ENCODE measurements at places on chromosomes 3 and 15.

GRCh38 chr15:54577476-54578250 lies 599.4 kb downstream of the UNC13C start:
- DNase-seq: no peak

DNA sequence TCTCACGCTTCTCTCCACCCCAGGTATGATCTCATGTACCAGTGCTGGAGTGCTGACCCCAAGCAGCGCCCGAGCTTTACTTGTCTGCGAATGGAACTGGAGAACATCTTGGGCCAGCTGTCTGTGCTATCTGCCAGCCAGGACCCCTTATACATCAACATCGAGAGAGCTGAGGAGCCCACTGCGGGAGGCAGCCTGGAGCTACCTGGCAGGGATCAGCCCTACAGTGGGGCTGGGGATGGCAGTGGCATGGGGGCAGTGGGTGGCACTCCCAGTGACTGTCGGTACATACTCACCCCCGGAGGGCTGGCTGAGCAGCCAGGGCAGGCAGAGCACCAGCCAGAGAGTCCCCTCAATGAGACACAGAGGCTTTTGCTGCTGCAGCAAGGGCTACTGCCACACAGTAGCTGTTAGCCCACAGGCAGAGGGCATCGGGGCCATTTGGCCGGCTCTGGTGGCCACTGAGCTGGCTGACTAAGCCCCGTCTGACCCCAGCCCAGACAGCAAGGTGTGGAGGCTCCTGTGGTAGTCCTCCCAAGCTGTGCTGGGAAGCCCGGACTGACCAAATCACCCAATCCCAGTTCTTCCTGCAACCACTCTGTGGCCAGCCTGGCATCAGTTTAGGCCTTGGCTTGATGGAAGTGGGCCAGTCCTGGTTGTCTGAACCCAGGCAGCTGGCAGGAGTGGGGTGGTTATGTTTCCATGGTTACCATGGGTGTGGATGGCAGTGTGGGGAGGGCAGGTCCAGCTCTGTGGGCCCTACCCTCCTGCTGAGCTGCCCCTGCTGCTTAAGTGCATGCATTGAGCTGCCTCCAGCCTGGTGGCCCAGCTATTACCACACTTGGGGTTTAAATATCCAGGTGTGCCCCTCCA lies 19.1 kb downstream of the TYRO3 start:
- no peak for DNase-seq

GRCh38 chr3:32432045-32432710 lies 40.5 kb downstream of the CMTM7 start:
- no peak for DNase-seq

GRCh38 chr15:69377216-69377970 lies 36.8 kb upstream of the KIF23 start:
- DNase-seq: no peak

DNA sequence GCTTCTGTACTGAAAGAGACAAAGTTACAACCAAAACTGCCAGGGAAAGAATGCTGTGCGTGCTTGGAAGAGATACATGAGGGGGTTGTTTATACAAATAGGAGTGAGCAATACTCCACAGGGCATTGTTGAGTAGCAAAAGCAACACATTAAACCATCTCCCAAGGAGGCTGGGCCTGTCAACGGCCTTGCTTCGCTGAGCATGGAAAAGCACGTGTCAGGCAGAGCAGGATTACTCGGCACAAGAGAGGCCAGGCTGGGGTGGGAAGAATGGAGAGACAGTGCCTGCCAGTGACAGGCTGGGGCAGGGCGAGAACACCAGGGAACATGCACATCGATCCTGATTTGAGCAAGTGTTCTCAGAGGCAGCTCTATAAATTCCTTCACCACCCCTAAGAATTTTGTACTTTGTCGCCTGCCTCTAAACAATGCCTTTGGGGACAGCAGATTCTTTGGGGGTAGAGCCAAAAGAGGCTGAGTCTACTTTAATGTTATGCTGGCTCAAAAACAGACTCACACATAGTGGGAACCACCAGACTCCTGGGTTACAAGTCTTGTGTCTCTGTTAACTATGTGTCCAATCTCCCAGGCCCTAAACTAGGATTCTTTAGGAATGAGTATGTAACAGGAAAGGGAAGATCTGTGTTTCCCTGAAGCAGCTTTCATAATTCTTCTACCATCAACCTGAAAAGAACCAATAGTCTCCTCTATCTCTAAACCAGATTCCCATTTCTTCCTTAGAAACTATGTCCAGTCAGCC lies 67.2 kb downstream of the LIPC start:
- no peak for DNase-seq

- DNase-seq: no peak
These were observed 591.2 kb downstream of the ZBBX start for GRCh38 chr3:166788936-166789335.
